Activated CD4-positive, alpha-beta T cell treated with anti-CD3 and anti-CD28 coated beads, Interleukin-2, amount 10 ng/mL, durations not matched to agents 7 days and 5 days (primary cell): ENCODE measurements at places on chromosomes 7 and 10. TPM values are rescaled to one million over a fixed set of nuclear protein-coding genes. Genes with fewer than 3 reads are reported as not detected.

Gene HOXA10
- total RNA-seq, result not detected

DNA sequence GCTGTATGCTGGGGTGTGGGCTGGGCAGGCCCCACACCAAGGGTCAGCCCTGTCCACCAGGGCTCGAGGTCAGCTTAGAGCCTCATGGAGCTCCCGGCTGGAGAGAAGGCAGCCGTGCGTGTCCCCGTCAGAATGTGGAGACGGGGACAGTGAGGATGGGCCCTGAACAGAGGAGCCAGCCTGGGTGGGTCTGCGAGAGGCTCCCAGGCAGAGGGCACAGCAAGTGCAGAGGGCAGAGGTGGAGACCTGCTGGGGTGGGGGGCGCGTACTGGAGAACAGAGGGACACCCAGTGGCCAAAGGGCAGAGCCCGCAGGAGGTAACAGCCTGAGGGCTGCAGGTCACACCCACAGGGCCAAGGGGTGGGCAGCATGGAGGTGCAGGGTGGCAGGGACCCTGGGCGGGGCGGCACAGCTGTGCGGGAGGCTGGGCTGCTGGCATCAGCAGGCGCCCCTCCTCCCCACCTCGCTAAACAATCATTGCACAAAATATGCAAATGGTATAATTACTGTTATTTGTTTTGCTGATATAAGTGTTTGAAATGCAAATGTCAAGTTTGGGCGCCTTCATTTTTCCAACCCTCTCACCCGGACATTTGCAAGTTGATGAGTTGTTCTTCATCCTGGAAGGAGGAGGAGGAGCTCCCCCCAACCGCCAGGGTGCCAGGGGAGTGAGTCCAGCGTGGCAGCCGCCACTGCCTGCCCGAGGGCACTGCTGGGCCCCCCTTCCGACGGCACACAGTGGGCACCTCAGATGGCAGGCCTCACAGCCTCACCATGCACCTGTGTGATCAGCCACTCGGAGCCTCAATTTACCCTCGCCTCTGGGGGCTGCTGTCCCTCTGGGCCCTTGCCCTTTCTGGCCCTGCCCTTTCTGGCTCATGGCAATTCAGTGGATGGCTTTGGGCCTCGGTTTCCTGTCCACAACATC lies 35.0 kb downstream of the ELFN1 start:
- H3K27me3 ChIP-seq, result peaks cover 4% of the 10 kb centered on the region
- DNase-seq, result no peak
- no peaks in the 10 kb centered on the region for H3K36me3 ChIP-seq
- H3K27ac ChIP-seq, result no peak overlapping the region
- H3K4me1 ChIP-seq, result no peaks in the 10 kb centered on the region

DNA sequence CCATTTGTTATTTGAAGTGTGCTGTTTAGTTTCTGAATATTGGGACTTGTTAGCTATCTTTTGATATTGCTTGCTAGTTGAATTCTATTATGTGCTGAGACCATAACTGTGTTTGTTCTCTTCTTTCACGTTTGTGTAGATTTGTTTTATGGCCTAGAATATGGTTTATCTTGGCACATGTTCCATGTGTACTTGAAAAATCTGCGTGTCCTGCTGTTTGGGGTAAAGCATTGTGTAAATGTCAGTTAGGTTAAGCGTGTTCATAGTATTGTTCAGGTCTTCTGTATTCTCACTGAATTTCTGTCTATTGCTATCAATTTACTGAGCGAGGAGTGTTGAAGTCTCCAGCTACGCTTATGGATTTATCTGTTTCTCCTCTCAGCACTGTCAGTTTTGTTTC lies 19.4 kb downstream of the MMP21 start:
- no peak overlapping the region for H3K27ac ChIP-seq
- no peak for DNase-seq
- H3K4me1 ChIP-seq, result peaks cover 1% of the 10 kb centered on the region
- H3K36me3 ChIP-seq, result peaks cover 55% of the 10 kb centered on the region
- H3K27me3 ChIP-seq, result no peaks in the 10 kb centered on the region

Gene PON1
- not detected for total RNA-seq

Gene DCLRE1A
- 13.9 TPM for total RNA-seq

DNA sequence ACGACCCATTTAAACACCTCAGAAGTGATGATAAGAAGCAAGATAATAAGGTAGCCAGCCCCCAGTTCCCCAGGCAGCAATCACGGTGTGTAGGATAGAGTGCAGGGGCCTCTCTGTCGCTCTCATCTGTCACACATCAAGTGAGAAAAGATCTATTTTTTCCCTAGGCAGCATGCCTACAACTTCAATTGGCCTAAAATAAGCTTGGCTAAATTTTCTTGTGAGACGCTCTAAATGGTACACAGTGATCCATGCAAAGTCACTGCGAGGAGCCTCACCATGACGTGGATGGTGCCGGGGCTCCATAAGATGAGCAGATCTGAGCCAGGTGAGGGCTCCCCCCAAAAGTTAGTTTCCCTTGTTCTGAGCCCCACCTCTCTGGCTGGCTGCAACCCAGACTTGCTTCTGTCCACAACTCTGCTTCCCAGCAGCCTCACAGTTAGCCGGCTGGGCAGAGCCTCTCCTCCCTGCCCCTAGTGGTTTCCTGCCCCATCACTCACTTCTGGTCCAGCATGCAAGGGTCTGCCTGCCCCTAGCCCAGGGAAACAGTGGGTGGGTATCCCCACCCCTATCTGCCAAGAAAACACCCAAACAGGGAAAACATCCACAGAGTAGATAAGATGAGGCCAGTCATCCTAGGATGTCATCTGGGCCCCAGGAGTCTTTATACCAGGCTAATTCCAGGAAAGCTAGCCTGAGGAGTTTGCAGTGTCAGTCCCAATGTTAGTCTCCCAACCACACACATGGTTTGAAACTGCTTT lies 342.1 kb downstream of the GRID1 start:
- DNase-seq, result no peak
- no peaks in the 10 kb centered on the region for H3K36me3 ChIP-seq
- H3K4me3 ChIP-seq, result no peak overlapping the region
- H3K27me3 ChIP-seq, result peaks cover 9% of the 10 kb centered on the region

Gene MMD2
- not detected for total RNA-seq

DNA sequence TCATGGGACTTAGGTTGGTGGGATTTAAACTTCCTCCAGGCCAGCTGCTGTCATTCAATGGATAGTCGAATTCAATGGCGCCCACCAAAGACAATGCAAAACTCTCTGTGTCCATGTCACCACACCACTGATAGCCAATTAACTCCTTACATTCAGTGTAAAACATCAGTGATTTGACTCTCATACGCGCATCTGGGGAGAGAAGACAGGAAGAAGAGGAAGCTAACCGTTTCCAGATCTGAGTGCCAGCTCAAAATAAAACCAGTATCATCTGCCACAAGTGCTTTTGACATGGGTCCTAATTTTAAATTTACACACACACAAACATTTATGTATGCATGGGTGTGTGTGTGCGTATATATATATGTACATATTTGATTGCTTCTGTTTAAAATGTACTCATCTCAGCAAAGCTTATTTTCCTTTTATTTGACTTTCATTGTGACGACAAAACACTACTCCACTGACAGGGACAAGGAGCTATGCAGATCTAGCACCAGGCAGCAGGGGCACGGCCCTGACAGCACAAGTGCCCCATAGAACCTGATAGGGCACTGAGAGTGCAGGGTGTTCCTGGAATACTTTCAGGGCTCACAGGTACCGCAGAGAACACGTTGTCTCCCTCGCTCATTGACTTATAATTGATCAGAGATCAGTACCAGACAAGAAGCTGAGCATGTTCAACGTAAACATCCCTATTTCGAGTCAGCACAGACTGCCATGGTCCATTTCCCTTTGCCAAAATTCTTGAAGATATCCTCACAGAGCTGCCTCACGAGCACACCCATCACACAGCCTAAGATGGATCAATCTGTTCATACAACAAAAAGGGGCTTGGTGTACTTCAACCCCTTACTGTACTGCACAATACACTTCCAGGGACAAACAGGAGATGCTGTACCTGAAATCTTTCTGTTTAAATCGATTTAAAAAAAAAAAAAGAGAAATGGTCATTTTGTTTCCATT lies 176.1 kb downstream of the COBL start:
- no peaks in the 10 kb centered on the region for H3K27me3 ChIP-seq
- peaks cover 28% of the 10 kb centered on the region for H3K4me1 ChIP-seq
- H3K4me3 ChIP-seq, result no peak overlapping the region

- H3K27me3 ChIP-seq, result peaks cover 6% of the 10 kb centered on the region
- H3K27ac ChIP-seq, result no peak overlapping the region
- DNase-seq, result no peak
Observed at GRCh38 chr7:3488829-3489228, 187.8 kb downstream of the SDK1 start.

Gene KCP
- total RNA-seq, result 0.10 TPM
